ENCODE measurements at places on chromosomes 1 and 21. TPM values are rescaled to one million over a fixed set of nuclear protein-coding genes. Genes with fewer than 3 reads are reported as not detected.
A peak's percentile ranks its signal among the peaks of the same experiment; 100 is the strongest.

SH3GLB1 gene
- total RNA-seq = 69.7 TPM

LAMB3 gene
- total RNA-seq = 1.3 TPM

ST6GALNAC3 gene
- total RNA-seq = not detected

DNA sequence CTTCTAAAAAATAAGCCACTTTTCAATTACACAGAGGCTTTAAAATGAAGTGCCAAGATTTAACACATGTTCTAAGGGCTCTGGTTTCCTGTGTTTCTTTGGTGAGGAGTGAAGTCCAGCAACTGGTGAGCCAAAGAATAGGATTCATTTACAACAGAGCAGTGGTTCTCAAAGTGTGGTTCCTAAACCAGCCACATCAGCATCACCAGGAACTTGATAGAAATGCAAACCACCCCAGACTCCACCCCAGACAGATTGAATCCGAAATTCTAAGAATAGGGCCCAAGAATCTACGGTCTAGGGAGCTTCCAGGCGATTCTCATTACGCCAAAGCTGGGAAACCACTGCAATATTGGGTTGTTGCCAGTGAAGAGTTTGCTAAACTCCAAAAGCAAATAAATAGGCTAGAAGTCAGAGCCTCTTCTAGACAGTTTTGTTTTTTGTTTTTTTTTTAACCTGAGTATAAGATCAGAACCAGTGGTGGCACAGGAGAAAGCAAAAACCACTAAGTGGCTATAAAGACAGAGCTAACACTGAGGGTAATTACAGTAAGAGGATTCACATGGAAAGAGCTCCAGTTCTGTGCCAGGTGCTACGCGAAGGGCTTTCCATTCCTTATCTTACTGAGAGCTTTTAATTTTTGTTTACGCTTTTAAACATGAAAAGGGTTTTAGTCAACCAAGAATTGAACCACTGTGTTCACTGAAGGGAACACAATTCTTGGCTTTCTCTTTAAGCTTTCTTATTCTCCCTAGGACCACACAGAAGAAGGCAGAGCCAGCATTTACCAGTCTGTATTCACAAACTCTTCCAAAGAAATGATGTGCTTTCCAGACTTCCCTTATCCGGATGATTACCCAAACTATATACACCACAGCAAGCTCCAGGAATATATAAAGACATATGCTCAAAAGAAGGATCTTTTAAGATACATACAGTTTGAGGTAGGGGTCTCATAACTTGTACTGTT is 42.4 kb upstream of the FMO2 start:
- DNase-seq = no peak
- H3K36me3 ChIP-seq = no peaks in the 10 kb centered on the region
- H3K27ac ChIP-seq = no peak overlapping the region

DNA sequence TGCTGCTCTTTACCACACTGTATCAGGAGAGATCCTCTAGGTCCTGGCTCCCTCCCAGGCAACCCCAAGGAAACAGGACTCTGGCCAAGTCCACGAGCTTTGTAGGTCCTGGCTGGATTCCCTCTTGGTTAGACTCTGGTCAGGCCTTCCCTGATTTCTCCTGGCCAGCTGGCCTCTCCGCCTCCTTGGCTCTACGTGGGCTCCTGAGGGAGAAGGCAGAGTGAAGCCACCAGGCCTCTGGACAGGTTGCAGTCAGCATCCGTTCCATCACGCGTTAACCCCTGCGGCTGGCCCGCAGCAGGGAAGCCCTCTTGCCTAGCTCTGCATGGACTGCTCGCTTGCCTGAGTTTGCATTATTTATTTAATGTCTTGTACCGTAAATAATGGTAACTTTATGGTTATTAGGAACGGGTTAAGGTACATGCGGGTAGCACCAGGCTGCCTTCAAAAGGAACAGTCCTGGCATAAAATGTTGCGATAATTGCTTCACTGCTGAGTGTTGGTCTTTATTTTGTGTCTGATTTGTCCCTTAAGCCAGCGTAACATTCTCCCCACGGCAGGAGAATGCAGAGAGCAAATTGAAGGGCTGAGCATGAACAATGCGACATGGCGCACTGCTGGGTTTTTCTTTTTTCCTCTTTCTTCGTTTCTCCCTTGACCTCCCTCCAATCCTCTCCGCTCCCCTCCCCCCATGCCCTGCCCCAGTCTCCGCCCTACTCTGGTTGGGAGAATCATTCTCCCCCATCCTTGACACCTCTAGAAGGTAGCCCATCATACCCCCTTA is 100.3 kb downstream of the RNF220 start:
- no peak for DNase-seq
- H3K4me3 ChIP-seq = no peak overlapping the region
- H3K36me3 ChIP-seq = no peaks in the 10 kb centered on the region
- no peaks in the 10 kb centered on the region for H3K27me3 ChIP-seq
- no peak overlapping the region for H3K27ac ChIP-seq

GRCh38 chr1:235945775-235946570 is 79.3 kb upstream of the LYST start:
- no peaks in the 10 kb centered on the region for H3K4me1 ChIP-seq
- H3K4me3 ChIP-seq = no peak overlapping the region

- no peak overlapping the region for H3K27ac ChIP-seq
- no peak overlapping the region for H3K4me3 ChIP-seq
- H3K27me3 ChIP-seq = no peaks in the 10 kb centered on the region
- DNase-seq = no peak
- H3K36me3 ChIP-seq = no peaks in the 10 kb centered on the region
Measured at GRCh38 chr21:46624050-46624449, 11.4 kb upstream of the PRMT2 start.

DNA sequence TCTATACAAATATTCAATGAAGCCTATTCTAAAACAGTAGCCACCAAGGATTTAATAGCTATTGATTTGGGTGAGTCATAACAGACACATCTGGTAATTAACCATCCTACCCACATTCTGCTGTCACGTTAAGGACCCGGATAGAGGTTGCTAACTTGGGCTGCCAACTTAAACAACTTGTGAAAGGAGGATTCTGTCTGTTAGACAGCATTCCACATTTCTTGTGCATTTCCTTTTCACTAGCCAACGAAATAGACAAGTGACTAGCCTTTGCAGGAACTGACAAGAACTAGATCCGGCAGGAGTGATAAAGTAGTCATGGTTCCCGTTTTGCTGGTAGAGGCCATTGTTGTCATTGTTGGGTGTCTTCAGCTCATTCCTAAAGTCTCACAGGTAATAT is 9.5 kb downstream of the DSCAM start:
- no peak for DNase-seq
- no peak overlapping the region for H3K27ac ChIP-seq
- H3K4me1 ChIP-seq = no peaks in the 10 kb centered on the region
- no peaks in the 10 kb centered on the region for H3K27me3 ChIP-seq
- no peaks in the 10 kb centered on the region for H3K36me3 ChIP-seq
- no peak overlapping the region for H3K4me3 ChIP-seq

DNA sequence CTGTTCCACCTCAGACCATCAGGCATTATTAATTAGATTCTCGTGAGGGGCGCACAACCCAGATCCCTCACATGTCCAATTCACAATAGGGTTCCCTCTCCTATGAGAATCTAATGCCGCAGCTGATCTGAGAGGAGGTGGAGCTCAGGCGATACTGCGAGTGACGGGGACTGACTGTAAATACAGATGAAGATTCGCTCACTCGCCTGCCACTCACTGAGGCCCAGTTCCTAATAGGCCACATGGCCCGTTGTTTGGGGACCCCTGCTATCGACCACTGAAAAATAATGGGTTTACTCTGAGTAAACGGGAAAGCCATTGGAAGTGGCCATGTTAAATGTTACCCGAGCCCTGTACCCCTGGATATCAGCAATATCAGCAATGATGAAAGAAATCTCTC is 65.9 kb downstream of the GRIK1 start:
- no peaks in the 10 kb centered on the region for H3K36me3 ChIP-seq
- H3K27ac ChIP-seq = no peak overlapping the region

- peaks cover 76% of the 10 kb centered on the region for H3K4me1 ChIP-seq
- DNase-seq = peak; percentile 70
- peak overlapping the region; percentile 94 for H3K4me3 ChIP-seq
- H3K27ac ChIP-seq = peak overlapping the region; percentile 81
- peaks cover 10% of the 10 kb centered on the region for H3K36me3 ChIP-seq
Measured at GRCh38 chr1:209768354-209768774, 12.5 kb downstream of the TRAF3IP3 start.

DNA sequence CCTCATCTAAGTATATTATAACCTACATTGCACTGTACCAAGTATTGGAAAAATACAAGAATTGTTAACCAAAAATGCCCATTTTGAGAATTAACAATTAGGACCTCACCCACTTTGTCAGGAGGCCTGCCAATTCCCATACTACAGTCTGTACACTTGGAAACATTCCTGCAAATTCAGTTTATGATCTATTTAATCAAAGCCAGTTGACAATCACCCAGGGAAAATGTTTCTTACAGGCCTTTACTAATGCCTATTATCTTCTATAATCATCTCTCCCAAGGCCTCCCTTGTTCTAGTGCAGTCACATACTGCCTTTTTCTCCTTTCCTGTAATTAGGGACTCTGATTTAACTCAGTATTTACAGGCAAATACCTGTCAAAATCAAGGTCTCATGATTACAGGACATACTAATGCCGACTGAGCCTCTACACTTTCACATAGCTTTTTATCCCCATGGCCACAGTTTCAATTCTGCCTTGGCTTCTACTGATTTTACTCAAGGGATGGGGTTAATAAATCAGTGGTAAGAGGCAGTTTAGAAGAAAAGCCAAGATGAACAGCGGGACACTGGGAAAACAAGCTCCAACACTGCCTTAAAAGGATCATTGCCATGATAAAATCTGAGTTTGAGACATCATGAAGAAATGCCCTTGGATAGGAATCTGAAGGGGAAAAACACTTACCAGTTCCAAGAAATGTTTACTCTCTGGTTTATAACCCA is 338.7 kb downstream of the VAV3 start:
- no peak overlapping the region for H3K4me3 ChIP-seq
- H3K27ac ChIP-seq = no peak overlapping the region
- no peaks in the 10 kb centered on the region for H3K4me1 ChIP-seq
- no peak for DNase-seq
- H3K36me3 ChIP-seq = no peaks in the 10 kb centered on the region

DNA sequence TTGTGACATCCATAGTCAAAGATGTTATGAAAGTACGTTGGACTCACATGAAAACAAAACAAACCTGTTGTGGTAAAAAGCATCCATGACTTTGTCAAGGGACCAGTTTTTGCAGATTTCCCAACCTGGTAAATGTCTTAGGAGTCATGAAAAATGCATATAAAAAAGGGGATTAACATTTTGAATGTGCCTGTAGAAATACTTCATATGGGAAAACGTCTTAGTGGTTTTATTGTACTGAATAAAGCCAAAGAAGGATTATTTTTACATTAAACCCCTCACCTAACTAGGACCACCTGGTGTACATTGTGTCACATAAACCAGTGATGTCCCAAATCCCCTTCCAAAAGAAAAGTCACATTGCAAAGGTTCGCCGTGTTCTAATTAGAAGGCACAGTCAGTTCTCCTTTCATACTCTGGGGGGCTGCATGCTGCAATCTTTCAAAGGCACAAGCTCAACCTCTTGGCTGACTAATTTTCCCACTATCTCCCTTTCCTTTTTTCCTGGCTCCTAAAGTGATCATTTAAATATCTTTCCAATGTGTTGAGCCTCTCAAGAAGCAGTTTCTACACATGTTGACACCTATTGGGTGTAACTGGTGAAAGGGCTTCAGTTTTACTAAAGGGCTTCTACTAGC is 119.8 kb upstream of the SPAG17 start:
- no peaks in the 10 kb centered on the region for H3K36me3 ChIP-seq
- no peaks in the 10 kb centered on the region for H3K27me3 ChIP-seq
- no peak overlapping the region for H3K4me3 ChIP-seq
- no peaks in the 10 kb centered on the region for H3K4me1 ChIP-seq

DNA sequence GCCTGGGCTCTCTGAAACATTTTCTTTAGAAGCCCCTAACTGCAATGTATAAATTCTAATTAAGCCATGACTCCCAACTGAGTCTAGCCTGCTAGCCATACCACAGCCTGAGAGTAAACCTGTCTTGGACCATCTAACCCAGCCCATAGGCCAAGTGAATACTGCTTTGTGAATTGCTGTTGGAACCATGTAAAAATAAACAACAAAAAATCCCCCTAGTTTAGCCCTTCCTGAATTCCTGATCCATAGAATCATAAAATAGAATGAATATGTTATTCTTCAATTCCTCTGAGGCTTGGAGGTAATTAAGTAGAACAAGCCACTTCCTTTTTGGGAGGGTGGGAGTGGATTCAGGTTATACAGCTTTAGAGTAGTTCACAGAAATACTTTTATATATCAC is 1496.4 kb downstream of the MRPL39 start:
- no peaks in the 10 kb centered on the region for H3K27me3 ChIP-seq
- H3K27ac ChIP-seq = no peak overlapping the region
- no peaks in the 10 kb centered on the region for H3K4me1 ChIP-seq
- DNase-seq = no peak
